Left ventricle myocardium superior (tissue), 1 donor: ENCODE measurements at places on chromosomes 7 and 10.
A peak's percentile ranks its signal among the peaks of the same experiment; 100 is the strongest.

- peak; percentile 75 for DNase-seq
Observed at GRCh38 chr7:150986099-150986512, 4.7 kb upstream of the NOS3 start.

GRCh38 chr7:115869190-115869589 lies 161.4 kb downstream of the TFEC start:
- no peak for DNase-seq

GRCh38 chr7:90723233-90723632 lies 127.1 kb downstream of the CDK14 start:
- no peak for DNase-seq

DNA sequence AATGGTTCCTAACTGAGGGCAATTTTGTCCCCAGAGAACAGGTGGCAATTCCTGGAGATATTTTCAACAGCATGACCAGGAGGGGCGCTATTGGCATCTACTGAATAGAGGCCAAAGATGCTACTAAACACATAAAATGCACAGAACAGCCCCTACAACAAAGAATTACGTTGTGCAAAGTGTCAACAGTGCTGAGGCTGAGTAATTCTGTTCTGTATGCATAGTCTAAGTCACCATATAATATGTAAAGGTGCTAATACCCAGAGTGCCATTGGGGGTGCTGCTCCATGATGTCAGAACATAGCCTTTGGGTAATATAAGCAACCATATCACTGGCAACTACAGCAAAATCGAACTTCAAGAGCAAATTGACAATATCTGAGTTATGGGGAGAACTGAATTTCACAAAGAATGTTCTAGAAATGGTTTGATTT lies 213.3 kb upstream of the PHYHIPL start:
- DNase-seq: no peak

DNA sequence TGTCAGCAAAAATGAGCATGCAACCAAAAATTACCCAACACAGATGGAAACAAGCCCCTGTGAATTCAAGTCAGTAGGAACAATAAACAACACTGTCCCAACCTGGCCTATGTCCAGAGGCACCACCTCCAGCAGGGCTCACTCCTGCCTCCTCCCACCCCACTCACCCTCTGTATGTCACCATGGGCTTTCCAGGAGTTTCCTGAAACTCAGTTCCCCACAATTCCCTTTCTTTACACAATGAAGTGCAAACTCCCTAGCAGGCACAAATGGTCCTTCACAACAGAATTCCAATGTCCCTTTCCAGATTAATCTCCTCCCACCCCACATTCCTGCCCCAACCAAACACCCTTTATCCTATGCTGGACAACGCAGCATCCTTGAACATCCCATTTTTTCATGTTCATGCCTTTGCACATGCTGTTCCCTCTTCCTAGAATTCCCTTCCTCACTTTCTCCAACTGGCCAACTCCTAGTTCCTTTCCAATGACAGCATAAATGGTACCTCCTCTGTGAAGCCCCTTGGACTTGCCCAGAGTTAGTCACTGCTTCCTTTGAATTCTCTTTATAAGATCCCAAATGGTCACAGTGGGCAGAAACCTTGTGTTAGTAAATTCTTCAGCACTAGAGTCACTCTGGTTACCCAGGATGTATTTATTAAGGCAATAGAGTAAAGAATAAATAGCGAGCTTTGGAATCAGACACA lies 157.5 kb downstream of the SLIT1 start:
- no peak for DNase-seq

GRCh38 chr7:84844771-84845170 lies 342.1 kb downstream of the SEMA3D start:
- no peak for DNase-seq

GRCh38 chr7:29946428-29947186 lies 43.0 kb downstream of the SCRN1 start:
- peak; percentile 61 for DNase-seq

DNA sequence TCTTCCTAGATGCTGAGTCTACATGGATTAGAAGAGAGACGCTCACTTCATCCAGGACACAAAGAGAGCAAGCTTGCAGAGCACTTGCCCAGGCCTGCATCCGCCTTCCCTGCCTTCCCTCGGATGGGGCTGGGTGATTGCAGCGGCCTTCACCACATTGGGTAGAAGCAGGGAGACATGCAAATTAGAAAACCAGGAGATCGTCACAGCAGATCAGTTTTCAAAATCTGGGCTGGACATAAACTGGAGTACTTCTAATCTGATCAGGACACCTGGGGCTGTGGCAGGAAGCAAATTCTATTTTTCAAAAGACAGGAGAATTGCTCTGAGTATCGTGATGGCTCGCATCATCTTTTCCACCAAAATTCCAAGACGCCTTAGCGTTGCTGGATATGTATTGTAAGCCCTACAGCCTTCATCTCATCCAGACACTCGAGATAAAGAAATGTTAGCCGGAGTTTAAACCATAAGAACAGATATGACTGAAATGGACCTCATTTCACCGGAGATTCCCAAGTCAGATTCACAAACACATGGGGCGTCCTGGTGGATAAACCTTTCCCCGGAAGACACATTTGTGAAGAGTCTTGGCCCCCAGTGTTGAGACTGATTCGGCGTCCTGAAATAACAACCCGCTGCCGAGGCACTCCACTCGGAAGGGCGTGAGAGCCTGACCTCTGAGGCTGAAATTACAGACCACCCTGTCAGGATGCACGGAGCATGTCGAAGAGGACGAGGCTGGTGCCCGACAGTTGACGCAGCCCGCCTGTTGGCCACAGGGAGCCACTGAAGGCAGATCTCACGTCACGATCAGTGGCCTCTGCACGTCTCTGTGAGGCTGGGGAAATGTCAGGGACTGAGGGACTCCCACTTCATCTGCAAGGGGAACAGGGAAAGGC lies 91.2 kb upstream of the PARD3 start:
- DNase-seq: no peak

- DNase-seq: no peak
Observed at GRCh38 chr10:28492116-28492920, 40.6 kb upstream of the WAC start.

GRCh38 chr10:122530177-122530576 lies 30.4 kb upstream of the DMBT1 start:
- no peak for DNase-seq

- no peak for DNase-seq
Observed at GRCh38 chr10:4215963-4216575, 431.1 kb upstream of the KLF6 start.

GRCh38 chr7:150753826-150754603 lies 16.8 kb downstream of the GIMAP5 start:
- no peak for DNase-seq

DNA sequence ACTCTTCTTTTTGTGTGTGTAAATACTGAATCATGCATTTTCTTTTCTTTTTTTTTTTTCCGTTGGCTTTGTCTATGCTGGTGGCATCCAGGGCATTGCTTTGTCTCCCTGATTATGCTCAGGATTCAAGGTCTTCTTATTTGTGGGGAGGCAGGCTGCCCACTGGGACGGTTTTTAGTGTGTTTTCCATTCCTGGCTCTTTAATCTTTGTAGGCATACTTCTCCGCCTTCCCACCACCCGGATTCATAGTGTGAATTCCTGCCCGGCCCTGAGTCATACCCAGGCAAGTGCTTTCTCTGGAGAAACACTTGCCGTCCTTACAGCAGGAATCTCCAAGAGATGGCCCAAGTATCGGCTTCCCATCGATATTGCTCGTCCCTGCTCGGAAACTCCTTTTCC lies 5.2 kb downstream of the ZNF655 start:
- DNase-seq: no peak

DNA sequence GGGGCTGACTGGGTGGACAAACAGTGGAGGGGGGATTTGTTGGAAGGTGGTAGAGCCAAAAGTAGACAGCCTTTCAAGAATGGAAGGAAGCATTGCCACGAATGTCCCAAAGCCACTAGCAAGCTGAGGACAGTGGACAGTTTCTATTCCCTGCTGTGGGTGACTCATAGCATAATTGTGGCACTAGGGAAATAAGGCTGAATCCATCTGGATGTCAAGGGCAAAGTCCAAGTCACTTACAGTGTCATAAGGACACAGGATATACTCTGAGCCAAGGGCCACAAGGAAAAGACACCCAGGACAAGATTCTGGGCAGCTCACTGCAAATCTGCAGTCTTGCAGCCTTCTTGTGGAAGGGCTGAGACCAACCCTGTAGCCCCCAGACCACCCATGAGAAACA lies 79.7 kb downstream of the FRMPD2 start:
- no peak for DNase-seq

DNA sequence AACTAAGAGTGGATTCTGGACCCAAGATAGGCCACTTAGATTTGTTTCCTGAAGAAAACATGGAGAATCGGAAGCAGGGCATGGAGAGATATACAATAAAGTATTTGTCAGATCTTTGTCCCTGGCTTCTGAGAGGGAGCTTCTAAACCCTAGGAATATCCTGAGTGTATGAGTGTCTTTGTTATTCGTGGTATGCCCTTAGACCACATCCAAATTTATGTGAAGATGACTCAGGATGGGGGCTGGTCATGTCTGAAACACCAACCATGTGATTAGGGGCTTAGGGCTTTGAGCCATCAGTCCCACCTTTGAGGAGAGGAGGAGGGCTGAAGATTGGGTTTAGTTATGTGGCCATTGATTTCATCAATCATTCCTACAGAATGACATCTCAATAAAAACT lies 69.7 kb upstream of the PLPP4 start:
- no peak for DNase-seq
